ENCODE measurements at places on chromosomes 2 and 18. TPM values are rescaled to one million over a fixed set of nuclear protein-coding genes. Genes with fewer than 3 reads are reported as not detected.

DNA sequence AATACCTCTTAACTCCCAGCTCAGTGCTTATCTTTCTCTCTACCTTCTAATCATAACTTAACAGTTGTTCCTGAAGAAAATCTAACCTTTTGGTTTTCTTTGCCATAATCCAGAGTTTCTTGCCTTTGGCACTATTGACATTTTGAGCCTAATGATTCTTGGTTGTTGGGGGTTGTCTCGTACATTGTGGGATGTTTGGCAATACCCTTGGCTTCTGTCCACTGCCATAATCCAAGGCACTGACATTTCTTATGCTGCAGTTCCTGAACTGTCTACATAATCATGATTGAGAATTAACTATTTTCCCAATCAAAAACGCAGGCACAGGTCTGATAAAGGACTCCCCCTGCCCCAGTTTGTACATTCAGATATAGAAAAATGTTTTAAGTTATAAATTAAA, 203.2 kb upstream of the MEX3C start:
- no peaks in the 10 kb centered on the region for H3K36me3 ChIP-seq
- H3K27ac ChIP-seq = no peak overlapping the region
- H3K27me3 ChIP-seq = no peaks in the 10 kb centered on the region
- no peaks in the 10 kb centered on the region for H3K4me1 ChIP-seq

GRCh38 chr18:25145731-25146511, 206.0 kb downstream of the ZNF521 start:
- no peak overlapping the region for H3K4me3 ChIP-seq
- no peaks in the 10 kb centered on the region for H3K4me1 ChIP-seq
- H3K27me3 ChIP-seq = no peaks in the 10 kb centered on the region
- no peaks in the 10 kb centered on the region for H3K36me3 ChIP-seq

- no peak overlapping the region for H3K4me3 ChIP-seq
- no peak overlapping the region for H3K27ac ChIP-seq
- no peaks in the 10 kb centered on the region for H3K27me3 ChIP-seq
- H3K36me3 ChIP-seq = no peaks in the 10 kb centered on the region
Observed at GRCh38 chr2:211934811-211935210, 603.8 kb downstream of the ERBB4 start.

Gene INPP5D
- 36.5 TPM for total RNA-seq

DNA sequence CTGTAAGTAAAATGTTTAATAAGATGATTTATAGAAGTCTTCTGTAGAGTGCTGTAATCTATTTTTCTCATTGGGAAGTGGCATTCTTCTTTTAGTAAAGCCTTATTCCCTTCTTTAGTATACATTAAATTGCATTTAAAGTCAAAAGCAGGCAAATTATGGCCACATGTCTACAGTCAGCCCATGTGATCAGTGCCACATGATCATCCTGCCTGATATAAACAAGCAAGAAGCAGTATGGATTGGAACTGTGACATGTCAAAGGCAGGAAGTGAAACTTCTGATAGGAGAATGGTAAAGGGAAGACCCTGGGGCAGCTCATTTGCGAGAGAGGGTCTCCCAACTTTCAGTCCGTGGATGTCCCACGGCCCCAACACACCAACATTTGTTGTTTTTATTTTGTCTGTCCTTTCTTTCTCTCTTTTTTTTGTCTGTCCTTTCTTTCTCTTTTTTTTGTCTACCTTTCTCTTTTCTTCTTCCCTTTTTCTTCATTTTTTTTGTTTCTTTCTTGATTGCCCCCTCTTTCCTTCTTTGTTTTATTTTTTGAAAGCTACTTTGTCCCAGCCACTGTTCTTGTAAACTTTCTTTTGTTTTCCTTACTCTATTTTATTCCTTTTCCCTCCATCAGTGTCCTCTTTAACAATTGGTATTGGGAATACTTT, 154.9 kb downstream of the DTNA start:
- no peaks in the 10 kb centered on the region for H3K4me1 ChIP-seq
- H3K4me3 ChIP-seq = no peak overlapping the region
- DNase-seq = no peak
- H3K27me3 ChIP-seq = no peaks in the 10 kb centered on the region

DNA sequence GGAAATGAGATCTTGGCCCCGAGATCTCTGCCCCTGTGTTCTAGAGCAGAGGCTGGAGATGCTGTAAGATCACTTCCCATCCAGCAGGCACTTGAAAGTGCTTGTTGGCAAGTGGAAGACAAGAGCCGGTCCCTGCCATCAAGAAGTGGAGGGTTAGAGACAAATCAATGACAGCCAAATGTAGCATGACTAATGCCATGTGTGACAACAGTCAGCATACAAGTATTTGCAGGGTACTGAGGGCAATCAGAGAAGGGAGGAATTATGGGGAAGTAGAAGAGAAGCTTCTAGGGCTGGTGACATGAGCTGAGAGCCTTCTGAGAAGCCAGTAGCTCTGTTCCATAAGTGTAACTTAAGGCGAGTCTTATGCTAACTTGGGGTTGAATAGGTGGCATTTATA, 58.6 kb downstream of the TMEM17 start:
- no peak overlapping the region for H3K27ac ChIP-seq
- H3K4me3 ChIP-seq = no peak overlapping the region
- DNase-seq = no peak
- H3K27me3 ChIP-seq = no peaks in the 10 kb centered on the region
- peaks cover 6% of the 10 kb centered on the region for H3K4me1 ChIP-seq

GRCh38 chr2:216116418-216116817, 7.3 kb downstream of the XRCC5 start:
- peaks cover 42% of the 10 kb centered on the region for H3K36me3 ChIP-seq
- H3K4me1 ChIP-seq = peaks cover 9% of the 10 kb centered on the region
- H3K27me3 ChIP-seq = no peaks in the 10 kb centered on the region
- DNase-seq = no peak

Gene FBLN7
- 2.9 TPM for total RNA-seq

Gene MYOM1
- total RNA-seq = 6.0 TPM

Gene OSR1
- 2.7 TPM for total RNA-seq

DNA sequence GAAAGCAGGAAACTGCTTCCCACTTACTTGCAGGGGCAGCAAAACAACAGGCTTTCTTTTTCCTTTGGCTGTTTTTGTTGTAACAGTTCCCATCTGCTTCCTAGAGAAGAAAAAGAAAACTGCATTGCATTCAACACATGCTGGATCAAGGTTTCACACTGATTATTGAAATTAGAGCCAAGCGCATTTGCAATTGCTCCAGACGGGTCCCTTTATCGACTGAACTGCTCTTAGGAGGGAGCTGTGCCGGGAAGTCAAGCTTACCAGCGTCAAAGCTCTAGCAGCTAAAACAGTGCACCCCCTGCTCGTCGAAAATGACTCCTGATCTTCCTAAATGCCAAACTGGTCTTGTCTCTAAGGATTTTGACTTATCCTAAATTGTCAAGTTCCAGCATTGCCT, 164.0 kb upstream of the SESTD1 start:
- H3K4me1 ChIP-seq = no peaks in the 10 kb centered on the region
- no peak for DNase-seq
- no peaks in the 10 kb centered on the region for H3K36me3 ChIP-seq
- no peak overlapping the region for H3K4me3 ChIP-seq

Gene SPP2
- not detected for total RNA-seq

Data from transverse colon (tissue), 4 donors.